Hair follicle dermal papilla cell (primary cell): ENCODE measurements at places on chromosomes 2 and 18. TPM values are rescaled to one million over a fixed set of nuclear protein-coding genes. Genes with fewer than 3 reads are reported as not detected.

The DSC1 gene
- under 0.01 TPM in 1 of 2 replicates, not detected in the other for total RNA-seq

The RUFY4 gene
- total RNA-seq = not detected in 2 replicates

The GPN1 gene
- 26.1 and 27.6 TPM in 2 replicates for total RNA-seq

The SLC23A3 gene
- total RNA-seq = 0.85 and 1.5 TPM in 2 replicates

The TXNL1 gene
- 27.3 and 36.2 TPM in 2 replicates for total RNA-seq

The IL1R1 gene
- total RNA-seq = 143 and 176 TPM in 2 replicates

The ANKRD44 gene
- 8.0 and 30.5 TPM in 2 replicates for total RNA-seq

The XRCC5 gene
- 189 and 191 TPM in 2 replicates for total RNA-seq
